Neuronal stem cell (in vitro differentiated cells): ENCODE measurements at places on chromosomes 16 and 17.

DNA sequence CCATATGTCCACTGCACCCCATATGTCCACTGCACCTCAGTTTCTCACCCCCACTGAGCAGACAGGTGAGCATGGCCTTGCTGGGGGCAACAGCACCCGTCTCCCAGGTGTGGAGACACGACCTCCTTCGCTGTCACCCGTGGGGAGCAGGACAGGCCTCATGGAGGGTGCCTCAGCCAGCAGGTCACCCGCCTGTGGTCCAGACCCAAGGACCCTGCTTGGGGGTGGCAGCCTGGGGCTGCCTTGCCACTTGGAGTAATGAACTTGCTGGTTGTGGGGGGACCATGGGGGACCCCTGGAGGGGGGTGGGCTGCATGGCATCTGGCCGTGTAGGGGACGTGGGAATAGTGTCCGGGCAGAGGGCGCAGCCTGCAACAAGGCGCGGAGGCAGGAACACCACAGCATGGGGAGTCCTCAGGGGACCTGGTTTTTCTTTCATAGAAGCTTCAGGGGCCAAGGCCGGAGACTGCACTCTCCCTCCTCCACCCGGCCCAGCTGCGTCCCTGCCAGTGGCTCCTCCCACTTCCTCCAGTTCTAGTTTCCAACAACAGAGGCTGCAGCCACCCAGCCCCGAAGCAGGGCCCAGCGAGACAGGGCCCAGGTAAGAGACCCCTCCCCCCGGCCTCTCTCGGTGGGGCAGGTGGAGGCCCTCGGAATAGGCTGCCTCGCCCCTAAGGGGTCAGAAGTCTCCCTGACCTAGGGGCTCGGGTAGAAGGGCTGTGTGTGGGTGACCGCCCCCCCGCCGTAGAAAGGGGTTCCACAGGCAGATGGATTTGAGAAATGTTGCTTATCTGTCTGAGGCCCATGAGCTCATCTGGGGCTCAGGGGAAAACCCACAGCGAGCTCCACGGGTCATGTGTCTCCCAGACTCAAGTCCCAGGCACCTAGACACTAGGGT is at the start of gene NHLRC4:
Gene NHLRC4 (plus strand): TSS at position 531 of the 898 bp plus-strand sequence. CDS start 1,043 bp downstream, outside the sequence.
- DNase-seq, result no peak

DNA sequence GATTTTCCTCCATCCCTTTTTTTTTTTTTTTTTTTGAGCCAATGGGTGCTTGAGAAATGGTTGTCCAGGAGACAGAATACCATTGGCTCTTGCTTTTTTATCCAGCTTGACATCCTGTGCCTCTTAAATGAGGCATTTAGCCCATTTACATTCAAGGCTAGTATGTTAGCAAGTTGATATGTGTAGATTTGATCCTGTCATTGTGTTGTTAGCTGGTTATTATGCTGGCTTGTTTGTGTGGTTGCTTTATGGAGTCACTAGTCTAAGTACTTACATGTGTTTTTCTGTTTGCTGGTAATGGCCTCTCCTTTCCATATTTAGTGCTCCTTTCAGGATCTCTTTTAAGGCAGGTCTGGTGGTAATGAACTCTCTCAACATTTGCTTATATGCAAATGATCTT is 14.1 kb upstream of the SLFN11 start:
- DNase-seq, result no peak

DNA sequence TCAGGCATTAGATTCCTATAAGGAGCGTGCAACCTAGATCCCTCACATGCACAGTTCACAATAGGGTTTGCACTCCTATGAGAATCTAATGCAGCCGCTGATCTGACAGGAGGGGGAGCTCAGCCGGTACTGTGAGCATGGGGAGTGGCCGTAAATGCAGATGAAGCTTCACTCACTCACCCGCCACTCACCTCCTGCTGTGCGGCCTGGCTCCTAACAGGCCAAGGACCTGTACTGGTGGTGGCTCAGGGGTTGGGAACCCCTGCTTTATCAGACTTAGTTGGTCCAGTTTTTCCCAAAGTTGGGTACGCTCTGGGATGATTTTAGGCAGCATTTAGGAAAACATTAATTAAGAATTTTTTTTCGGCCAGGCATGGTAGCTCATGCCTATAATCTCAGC is 103.8 kb downstream of the MARF1 start:
- peak; percentile 36 for DNase-seq

- no peak for DNase-seq
Measured at GRCh38 chr17:62049299-62049698, 15.8 kb downstream of the MED13 start.

DNA sequence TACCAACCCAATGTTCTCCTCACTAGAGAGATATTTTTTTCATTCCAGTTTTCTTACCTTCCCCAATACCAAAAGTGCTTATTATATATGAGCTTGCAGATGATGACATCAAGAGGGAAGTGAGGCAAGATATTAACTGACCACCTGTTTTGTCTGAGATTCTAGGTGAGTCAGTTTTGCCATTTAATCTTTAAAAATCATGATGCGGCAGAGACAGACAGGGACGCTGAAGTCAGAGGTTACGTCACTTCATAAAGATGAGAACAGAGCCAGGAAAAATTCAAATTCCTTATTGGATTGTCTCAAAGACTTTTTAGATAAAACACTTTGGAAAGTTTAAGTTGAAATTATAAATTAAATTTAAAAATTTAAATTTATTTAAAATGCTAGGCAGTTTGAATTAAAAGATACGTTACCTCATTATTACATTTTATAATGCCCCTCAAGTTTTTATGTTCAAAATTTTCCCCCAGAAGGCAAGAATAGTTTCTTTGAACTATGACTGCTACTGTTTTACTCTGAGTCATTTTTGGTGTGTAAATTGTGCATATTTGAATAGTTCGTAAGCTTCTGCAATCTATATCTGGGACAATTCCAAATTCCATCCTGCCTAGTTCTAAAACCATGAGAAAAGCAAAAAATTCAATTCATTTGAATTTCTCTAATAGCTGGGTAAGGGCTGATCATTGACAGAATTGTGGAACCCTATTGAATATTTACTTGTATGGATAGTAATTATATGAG is 839.6 kb upstream of the GOT2 start:
- DNase-seq, result no peak

DNA sequence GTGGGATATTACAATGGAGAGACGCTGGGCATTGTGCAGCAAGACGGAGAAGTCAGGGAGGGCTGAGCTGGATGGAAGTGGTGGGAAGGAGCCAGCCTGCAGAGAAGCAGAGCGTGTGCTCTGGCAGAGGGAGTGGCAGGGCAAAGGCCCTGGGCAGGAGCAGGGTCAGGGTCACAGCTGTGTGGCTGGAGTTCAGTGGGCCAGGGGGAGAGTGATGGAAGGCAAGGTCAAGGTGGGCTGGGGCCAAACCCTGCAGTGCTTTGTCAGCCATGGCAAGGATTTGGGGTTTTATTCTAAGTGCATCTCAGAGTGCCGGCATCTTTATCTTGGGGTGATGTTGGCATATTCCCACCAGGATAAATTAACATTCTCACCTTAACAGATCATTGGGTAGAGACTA is 31.9 kb upstream of the C16orf78 start:
- DNase-seq, result no peak

GRCh38 chr17:9185688-9186284 is 164.5 kb downstream of the NTN1 start:
- DNase-seq, result no peak

- no peak for DNase-seq
Measured at GRCh38 chr17:12735517-12735916, 53.8 kb upstream of the ARHGAP44 start.

- no peak for DNase-seq
Measured at GRCh38 chr17:13153036-13153435, 135.2 kb upstream of the ELAC2 start.

GRCh38 chr17:72297326-72298115 is 176.7 kb downstream of the SOX9 start:
- no peak for DNase-seq

GRCh38 chr17:83201206-83202001 is 122.0 kb downstream of the METRNL start:
- no peak for DNase-seq

DNA sequence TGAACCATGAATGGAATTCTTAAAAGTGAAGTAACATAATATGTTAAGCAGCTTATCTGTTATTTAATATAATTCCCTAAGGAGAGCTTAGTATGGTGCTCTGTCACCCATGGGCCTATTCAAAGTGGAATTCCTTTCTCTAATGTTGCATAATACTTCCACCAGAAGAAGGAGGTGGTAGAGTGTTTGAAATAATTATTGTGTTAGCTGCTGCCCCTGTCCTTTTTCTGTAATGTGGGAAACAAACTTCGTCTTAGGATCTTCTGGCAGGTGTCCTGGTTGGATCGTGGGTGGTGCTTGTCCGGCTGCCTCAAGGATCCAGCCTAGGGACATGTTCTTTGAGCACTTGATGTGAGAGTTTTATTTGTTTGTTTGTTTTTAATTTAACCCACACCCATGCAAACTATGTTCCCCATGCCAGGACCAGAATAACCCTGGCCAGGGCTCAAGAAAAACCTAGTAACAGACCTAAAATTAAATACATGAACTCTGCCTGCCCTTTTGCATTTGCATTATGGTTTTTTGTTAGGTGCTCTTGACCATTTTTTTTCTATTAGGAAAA is 46.1 kb downstream of the ZNRF1 start:
- no peak for DNase-seq

DNA sequence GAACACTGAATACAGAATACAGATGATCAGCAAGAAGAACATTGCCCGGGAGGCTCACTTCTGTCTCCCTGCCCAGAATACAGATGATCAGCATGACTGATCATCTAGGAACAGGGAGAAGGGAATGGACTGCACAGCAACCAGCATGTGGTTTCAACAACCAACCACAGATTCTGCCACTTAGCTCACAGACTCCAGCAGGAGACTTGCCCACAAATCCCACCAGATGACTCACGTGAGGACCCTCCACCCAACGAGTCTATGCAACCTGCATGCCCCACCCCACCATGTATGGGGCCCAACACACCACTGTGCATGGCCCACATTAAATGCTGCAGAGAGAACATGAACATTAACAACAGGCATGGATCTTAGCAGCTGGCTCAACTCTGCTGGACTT is 36.1 kb upstream of the ALOX12 start:
- no peak for DNase-seq

DNA sequence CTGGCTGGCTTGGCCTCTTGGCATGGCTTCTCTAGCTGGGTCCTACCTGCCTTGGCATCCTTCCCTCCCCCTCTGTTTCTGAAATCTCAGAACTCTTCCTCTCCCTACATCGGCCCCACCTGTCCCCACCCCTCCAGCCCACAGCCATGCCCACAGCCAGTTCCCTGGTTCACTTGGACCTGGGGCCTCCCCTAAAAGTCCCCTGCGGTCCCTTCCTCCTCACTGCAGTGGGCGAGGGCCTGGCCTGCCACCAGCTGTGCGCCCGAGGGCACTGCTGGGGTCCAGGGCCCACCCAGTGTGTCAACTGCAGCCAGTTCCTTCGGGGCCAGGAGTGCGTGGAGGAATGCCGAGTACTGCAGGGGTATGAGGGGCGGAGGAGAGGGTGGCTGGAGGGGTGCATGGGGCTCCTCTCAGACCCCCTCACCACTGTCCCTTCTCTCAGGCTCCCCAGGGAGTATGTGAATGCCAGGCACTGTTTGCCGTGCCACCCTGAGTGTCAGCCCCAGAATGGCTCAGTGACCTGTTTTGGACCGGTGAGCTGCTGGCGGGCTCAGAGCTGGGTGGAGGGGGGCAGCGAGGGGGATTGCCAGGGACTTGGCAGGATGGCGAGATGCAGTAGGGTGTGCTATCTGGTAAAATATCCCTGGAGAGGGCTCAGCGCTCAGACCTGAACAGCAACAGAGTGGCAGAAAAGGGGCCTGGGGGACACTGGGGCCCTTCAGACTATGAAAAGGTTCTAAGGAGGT is 14.1 kb downstream of the MIEN1 start:
- no peak for DNase-seq

GRCh38 chr17:77435272-77436057 is 294.7 kb downstream of the SEC14L1 start:
- DNase-seq, result no peak

DNA sequence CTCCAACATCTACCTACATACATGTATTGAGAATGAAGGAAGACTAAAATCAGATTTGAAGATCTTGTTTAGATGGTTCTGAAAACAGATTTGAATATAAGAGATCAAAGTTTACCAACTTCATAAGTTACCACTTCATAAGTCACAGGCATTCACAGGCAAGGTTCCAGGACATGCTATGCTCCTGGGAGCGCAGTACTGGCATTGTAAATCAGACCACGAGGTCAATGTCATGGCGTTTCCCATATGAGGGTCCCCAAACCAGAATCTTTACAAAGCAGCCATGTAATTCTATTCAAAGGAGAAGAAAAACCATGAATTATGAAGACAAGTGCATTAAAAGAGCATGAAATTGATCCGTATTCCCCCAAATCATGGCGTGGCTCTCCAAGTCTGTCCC is 3.0 kb downstream of the CDH11 start:
- DNase-seq, result no peak

- no peak for DNase-seq
Measured at GRCh38 chr17:44335968-44336367, 9.1 kb upstream of the GRN start.

GRCh38 chr17:50582741-50583140 is 22.2 kb downstream of the CACNA1G start:
- no peak for DNase-seq

- no peak for DNase-seq
Measured at GRCh38 chr17:60586288-60586974, 13.6 kb upstream of the PPM1D start.

- DNase-seq, result no peak
Measured at GRCh38 chr17:34351096-34351495, 5.2 kb upstream of the CCL13 start.

DNA sequence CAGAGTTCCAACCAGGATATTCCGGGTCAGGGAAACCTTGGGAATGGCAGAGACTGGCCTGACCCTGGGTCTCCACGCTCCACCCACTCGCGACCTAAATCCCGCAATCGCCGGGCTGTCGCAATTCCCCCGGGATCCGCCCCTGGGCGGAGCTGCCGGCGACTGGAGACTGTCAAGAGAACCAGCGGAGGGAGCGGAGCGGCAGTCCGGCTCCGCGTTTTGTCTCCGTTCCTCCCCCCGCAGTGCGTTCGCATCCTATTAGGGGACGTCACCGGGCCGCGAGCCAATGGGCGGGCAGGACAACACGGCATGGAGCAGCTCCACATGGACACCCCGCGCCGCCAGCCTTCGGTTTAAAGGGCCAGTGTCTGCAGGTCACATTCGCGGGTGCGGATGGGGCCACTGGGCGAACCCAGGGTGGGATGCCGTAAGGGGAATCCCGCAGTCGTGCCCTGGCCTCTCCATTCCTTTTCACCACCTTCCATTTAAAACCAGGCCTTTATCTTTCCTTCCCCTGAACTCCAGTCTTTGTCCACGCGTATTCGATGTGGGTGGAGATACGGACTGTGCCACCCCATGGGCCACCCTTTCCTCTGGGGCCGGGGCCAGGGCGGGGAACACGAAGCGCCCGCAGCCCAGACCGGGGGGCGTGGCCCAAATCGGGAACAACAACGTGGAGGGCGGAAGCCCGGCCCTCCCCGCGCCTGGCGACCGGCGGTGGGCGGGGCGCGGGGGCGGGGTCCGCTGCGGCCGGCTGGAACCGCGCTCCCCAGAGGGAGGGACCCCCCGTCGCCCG is 764 bp upstream of the MNT start:
- peak; percentile 99 for DNase-seq

GRCh38 chr16:2053211-2053610 is 5.4 kb downstream of the TSC2 start:
- no peak for DNase-seq

GRCh38 chr17:50842506-50843149 is 7.2 kb downstream of the WFIKKN2 start:
- no peak for DNase-seq
